ENCODE measurements at places on chromosomes 7 and 10.

DNA sequence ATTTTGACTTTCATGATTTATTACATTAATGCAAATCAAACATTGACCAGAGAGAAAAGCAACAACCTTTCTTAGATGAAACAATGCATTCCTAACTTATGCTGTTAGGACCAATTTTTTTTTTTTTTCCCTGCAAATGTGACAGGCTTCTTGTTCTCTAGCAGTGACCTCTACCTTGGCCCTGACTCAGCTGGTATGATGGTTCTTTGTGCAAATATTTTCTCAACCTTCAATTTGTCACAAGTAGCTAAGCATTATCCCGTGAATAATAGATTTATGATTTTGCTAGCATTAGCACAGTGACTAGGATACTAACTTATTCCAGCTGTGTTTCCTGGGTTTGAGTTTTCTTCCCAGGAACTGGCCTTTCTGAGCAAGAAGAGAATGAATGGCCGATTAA, 64.9 kb downstream of the PPP1R9A start:
- no peak for DNase-seq

DNA sequence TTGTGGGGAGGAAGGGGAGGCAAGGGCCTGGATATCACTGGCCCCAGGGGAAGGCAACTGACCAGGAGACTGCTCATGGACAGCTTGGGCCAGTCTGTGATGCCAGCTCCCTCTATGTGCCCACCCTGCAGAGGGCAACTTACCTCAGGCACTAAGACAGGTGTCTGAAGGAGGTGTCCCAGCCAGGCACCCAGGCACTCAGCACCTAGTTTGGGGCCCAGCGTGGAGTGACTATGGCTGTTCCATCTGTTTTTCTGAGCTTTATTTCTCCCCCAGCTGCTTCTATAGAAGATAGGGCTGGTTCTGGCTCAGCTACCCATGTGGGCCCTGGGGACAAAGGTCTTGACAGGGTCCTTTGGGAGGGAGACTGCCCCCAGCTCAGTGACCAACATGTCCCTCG, 150.6 kb upstream of the PCBD1 start:
- DNase-seq = no peak

- DNase-seq = peak; percentile 15
Measured at GRCh38 chr10:88810196-88810961, 7.8 kb downstream of the LIPM start.

GRCh38 chr10:11331046-11331577, 280.3 kb downstream of the USP6NL start:
- no peak for DNase-seq

- DNase-seq = peak; percentile 37
Measured at GRCh38 chr7:65960351-65961074, 21.5 kb downstream of the GUSB start.

DNA sequence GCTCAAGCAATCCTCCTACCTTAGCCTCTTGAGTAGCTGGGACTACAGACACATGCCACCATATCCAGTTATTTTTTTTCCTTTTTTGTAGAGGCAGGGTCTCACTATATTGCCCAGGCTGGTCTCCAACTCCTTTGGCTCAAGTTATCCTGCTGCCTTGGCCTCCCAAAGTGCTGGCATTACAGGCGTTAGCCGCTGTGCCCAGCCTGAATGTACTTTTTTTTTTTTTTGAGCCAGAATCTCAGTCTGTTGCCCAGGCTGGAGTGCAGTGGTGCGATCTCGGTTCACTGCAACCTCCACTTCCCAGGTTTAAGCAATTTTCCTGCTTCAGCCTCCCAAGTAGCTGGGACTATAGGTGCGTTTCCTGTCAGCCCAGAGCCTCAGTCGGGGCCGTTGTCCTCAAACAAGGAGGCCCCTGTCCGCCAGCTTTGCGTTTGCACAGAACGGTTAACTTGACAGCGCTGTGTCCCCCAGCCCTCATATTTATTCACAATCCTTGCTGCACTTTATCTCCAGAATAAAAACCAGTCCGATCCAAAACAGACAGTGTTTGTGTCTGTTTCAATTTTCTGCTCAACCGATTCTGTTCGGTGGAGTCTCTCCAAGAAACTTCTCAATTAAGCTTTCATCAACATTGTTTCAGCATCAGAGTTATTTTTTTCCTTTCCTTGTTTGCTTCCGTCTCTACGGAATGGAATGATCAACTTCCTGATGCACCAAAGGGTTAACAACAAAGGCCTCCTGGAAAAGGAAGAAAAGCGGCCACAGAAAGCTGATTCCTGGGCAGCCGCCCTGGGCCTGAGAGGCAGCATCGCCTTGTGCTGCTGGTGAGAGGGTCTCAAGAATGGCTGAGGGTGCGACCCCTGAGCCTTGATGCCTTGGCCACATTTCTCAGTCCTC, 64.5 kb downstream of the PDIA4 start:
- no peak for DNase-seq

DNA sequence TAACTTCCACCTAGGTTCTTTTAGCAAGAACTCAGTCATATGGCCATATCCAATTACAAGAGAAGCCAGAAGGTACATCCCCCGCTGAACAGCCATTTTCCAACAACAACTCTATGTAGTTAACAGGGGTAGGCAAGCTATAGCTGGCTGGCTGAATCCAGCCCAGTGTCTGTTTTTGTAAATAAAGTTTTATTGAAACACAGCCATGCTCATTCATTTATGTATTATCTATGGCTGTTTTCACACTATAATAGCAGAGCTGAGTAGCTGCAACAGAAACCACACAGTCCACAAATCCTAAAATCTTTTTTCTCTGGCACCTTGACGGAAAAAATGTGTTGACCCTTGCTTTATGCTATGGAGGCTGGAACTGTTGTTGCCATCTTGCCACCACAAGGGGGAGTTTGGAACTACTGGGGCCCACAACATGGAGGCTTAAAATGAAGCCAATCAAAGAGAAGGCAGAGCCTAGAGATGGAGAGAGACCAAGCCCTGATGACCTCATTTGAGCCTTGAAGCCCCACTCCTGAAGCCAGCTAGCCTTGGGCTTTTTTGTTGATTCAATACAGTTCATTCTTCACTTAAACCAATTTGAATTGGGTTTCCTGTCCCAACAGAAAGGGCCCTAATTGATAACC, 33.3 kb upstream of the XPNPEP1 start:
- DNase-seq = no peak

- peak; percentile 33 for DNase-seq
Measured at GRCh38 chr7:73892003-73892999, 31.3 kb downstream of the TMEM270 start.

DNA sequence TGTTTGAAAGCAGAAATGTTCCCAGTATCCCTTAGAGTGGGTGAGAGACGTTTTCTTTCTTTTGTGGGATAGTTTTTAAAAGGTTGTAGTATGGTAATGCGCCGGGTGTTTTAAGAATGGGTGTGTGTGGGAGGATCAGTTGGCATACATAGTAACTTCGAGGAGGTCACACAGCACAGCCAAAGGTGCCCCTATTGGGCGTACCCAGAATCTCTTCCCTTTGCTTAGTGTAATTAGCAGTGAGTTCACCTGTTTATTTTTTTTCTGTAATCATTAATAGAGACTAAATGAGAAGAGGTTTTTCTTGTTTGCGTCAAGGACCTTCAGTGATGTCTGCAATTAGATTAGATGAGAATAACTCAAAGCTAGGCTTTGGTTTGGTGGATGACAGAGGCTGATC, 1.5 kb downstream of the PLEKHA8 start:
- DNase-seq = no peak

DNA sequence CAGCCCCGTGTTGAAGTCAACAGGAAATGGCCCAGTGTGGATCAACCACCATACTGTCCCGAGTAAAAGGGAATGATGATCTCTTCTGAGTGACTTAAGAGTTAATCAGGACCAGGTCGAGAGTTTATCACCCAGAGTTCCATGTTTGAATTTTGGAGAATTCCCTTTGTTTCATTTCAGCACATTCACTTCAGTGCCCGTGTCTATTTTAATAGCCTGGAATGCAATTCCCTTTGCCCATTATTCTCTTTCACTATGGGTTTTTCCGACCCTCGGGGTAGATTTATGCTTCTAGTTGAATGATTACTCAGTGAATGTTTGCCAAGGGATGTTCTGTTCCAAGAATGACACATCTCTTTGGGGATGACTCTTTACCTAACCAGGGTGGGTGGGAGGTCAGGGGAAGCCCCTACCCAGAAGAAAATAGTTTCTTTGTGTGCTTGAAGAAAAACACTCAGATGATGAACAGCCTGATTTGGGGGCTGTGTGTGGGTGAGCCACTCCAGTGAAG, 594.9 kb downstream of the INHBA start:
- no peak for DNase-seq

DNA sequence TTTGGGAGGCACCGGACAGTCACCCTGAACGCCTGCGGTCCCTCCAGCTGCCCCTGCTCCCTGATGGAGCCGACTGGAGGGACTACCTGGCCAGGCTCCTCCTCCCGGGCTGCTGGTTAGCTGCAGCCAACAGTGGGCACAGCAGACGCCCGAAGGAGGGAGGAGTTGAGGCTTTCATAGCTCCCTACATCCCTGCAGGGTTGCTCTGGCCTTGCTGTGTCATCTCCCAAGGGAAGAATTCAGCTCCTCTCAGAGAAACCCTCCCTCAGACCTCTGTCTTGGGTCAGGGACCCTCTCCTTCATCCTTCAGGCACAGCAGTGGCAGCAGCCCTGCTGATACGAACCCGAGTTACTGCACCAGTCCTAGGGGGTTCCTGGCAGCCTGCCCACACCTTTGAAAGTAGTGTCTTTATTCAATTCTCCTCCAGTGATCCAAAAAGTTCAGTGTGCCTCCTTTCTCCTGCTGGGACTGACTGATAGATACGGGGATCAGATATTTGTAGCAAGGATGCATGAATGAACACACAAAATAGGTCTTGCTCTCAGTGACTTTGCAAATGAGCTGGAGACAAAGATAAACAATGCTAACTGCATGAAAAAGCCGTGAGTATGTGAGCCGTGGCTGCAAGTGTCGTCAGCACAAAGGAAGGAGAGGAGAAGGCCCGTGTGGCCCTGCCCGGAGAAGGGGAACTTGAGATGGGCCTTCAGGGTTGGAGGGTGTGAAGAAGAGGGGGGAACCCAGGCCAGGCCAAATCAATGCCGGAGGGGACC, 136.6 kb downstream of the PRKAG2 start:
- no peak for DNase-seq

DNA sequence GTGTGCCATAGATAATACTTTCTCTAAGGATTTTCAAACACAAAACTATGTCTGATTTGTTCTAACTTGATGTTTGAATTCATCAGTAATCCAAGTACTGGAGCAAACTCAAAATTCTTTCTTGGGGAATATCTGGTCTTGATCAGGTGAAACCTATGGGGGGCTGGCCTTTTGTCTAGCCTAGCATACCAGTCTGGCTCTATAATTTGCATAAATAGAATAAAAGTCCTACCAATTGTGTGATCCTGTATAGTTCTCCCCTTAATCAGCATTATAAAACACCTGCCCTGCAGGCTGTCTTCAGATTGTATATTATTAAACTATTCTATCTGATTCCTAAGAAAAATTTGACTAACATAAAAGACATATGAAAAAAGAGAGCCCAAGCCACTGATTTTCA, 233.8 kb upstream of the LRRN3 start:
- no peak for DNase-seq

DNA sequence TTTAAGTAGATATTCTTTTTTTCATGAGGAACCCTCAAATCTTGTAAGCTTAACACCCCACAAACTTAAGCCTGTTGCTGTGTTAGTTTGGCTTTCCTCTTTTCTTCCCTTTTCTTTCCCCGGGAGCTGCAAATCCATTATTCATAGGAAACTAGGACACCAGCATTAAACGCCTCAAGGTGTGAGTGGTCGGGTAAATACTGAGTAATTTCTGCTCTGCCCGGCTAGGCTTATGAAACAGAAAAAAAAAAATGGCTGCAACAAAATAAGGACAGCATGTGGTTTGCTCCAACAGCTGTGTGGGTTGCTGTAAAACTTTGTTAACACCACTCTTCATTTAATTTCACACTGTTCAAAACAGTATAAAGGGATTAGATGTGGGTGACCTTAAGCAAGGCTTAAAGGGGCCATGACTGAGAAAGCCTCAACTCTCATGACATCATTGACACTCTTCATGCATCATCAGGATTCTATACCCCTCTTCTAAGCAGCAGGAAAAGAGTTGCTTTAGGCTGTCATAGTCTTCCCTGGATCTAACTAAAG, 104.1 kb downstream of the AOAH start:
- no peak for DNase-seq

DNA sequence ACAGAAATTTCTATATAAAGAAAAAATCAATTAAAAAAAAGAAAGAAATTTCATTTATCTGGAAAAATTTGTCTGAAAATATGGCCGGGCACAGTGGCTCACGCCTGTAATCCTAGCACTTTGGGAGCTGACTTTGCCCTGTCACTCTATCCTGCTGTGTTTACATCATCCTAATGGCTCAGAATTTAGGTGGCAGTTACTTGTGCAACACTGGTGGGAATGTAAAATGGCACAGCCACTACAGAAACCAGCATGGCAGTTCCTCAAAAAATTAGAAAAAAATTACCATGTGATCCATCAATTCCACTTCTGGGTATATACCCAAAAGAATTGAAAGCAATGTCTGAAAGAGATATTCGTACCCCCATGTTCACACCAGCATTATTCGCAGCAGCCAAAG, 405.2 kb upstream of the AUTS2 start:
- no peak for DNase-seq

All from prostate gland (tissue), 2 donors.